Right renal pelvis (tissue), 4 donors: ENCODE measurements at places on chromosomes 5 and 9. TPM values are rescaled to one million over a fixed set of nuclear protein-coding genes. Genes with fewer than 3 reads are reported as not detected.

GRCh38 chr9:125475385-125475784, 213.8 kb downstream of the GAPVD1 start:
- DNase-seq: no peak

DNA sequence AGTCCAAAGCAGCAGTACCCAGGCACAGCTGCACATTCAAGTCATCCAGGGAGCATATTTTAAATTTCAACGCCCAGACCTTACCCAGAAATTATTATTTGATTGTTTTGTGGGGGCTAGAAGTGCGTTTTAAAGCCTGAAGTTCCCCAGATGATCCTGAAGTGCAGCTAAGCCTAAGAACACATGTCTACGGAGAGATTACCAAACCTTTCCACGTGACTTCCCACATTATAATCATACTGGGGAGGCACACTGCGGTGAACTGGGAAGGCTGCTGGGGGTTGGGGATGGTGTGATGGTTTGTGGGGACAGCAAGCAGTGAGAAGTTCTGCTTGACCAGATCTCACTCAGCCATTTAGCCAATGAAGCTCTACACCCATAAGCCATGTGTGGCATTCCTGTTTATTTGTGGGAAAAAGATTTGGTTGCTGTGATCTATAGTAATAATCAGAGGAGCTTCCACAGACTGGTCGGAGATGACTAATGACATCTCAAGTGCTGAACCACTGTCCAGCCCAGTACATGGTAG, 93.4 kb upstream of the CDH6 start:
- no peak for DNase-seq

DNA sequence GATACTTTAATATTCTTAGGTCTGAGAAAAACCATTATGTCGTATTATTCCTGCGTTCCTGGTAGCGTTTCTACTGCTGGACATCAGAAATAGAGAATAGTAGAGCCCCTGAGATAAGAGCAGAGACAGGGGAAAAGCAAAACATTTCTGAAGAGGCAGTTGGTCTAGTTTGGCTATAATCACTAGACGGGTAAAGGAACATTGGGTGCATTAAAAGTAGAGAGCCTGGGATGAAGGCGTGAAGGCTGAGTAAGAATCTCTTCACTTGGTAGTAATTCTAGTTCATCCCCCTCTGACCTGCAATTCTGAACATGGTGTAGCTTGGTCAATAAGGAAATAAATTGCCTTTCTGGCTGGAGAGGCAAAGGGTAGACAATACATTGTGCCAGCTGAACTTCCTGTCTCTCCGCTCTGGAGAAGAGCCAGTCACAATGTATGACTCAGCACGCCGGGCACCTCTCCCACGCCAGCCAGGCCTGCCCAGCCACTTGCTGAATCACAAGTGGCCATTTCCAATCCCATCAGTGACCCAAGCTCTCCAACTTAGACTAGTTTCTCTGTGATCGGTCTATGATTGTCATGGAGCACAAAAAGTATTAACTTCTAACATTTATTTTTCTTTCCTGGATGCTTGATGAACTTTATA, 75.4 kb downstream of the STK32A start:
- DNase-seq: no peak

- DNase-seq: no peak
Observed at GRCh38 chr5:67085616-67086015, 111.0 kb downstream of the CD180 start.

- DNase-seq: no peak
Observed at GRCh38 chr9:109549386-109549785, 51.3 kb upstream of the PTPN3 start.

DNA sequence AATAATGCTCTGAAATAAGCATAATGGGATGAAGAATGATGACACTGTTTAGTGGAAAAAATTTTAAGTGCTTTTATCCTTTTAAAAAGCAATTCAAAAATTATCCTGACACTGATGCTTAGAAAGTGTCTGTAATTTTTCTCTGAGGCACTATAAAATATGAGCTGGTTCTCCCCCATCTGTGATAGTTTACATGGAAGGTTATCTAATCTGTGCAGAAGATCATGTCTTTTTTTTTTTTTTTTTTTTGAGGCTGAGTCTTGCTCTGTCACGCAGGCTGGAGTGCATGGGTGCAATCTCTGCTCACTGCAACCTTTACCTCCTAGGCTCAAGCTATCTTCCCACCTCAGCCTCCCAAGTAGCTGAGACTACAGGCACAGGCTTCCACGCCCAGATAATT, 15.2 kb upstream of the TAF11L2 start:
- DNase-seq: no peak

- no peak for DNase-seq
Observed at GRCh38 chr5:134101686-134102439, 12.6 kb upstream of the TCF7 start.

Gene UGT3A2
- polyA plus RNA-seq: 17.8 TPM

Gene GM2A
- 29.7 TPM for polyA plus RNA-seq
